ENCODE measurements at places on chromosomes 6 and 20.

- no peak overlapping the region for H3K27ac ChIP-seq
- no peak for DNase-seq
- H3K4me3 ChIP-seq, result no peak overlapping the region
- H3K4me1 ChIP-seq, result no peaks in the 10 kb centered on the region
- H3K36me3 ChIP-seq, result no peaks in the 10 kb centered on the region
- no peaks in the 10 kb centered on the region for H3K27me3 ChIP-seq
These were observed 153.7 kb upstream of the OLIG3 start for GRCh38 chr6:137647762-137648447.

DNA sequence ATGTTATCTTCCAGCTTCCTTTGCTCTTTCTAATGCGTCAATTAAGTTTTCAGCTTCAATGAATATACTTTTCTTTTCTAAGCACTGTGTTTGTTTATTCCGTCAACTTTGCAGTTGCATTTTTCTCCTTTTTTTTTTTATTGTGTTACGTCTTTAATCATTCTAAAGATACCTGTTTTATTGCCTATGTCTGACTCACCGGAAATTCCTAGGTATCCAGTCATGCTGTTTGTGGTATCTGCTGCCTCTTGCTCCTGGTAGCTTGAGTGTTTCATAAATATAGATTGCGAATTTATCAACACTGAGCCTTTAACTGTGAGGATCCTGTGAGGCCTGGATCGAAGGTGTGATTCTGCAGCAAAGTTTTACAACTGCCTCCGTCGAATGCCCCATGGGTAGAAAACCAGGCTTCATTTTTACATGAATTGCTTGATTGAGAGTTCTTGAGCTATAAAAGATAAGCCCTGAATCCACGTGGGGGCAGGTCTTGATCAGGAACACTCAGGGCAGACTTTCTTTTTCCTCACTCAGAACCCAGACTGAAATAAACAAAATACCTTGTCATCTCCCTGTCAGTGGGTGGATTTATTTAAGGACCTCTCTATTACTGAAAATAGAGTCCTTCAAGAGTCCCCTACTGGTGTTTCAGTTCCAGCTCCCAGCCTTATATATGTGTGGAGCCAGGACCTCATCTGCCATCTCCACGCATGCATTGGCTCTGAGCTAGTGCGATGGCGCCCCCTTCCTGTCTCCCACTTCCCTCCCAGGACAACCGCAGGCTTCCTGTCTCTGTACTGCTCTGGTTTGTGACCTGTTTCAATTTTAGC lies 60.1 kb upstream of the LRRC1 start:
- no peak overlapping the region for H3K4me3 ChIP-seq
- no peaks in the 10 kb centered on the region for H3K4me1 ChIP-seq
- no peaks in the 10 kb centered on the region for H3K27me3 ChIP-seq
- peak; percentile 79 for DNase-seq

- H3K27ac ChIP-seq, result no peak overlapping the region
- DNase-seq, result no peak
- H3K36me3 ChIP-seq, result no peaks in the 10 kb centered on the region
- H3K4me3 ChIP-seq, result peak overlapping the region; percentile 96
These were observed 1.0 kb downstream of the JARID2 start for GRCh38 chr6:15246666-15247499.

DNA sequence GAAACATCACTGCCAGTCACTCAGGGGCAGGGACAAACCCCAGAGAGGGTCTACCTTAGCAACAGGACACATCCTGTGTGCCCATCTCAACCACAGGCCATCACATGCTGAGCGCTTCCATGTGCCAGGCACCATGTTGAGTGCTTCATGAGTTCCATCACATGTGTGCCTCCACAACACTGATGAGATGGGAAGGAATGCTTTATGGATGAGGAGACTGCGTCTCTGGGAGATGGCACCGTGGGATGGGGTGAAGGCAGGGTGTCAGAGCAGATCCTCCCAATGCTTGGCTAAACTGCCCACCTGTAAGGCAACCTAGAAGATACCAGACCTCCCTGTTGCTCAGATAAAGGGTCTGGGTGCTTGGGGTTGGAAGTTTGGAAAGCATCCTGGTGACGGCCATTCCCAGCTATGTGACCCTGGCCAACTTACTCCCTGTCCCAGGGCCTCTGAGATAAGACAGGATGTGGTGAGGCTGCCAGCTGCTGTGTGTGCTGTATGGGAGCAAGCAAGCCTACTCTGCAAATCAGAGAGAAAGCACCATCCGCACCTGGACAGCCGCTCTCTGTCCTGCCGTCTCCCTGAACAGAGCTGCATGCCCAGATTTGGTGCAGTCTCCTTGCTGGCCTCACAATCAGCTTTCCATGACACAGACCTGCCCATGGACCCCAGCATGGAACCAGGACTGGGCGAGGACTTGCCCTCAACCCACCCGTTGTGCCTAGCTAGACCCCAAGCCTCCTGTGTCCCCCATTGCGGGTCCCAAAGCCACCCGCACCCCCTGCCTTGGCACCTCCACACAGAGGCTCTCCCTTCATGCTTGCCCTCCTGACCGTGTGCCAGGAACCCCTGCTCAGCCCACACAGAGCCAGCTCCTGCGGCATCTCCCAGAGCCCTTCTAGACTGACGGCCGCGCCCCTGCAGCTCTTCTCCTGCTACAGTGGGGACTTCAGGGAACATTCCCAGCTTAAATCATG lies 143.7 kb downstream of the SYNDIG1 start:
- H3K36me3 ChIP-seq, result no peaks in the 10 kb centered on the region
- H3K27ac ChIP-seq, result no peak overlapping the region
- H3K27me3 ChIP-seq, result no peaks in the 10 kb centered on the region
- H3K4me3 ChIP-seq, result no peak overlapping the region

DNA sequence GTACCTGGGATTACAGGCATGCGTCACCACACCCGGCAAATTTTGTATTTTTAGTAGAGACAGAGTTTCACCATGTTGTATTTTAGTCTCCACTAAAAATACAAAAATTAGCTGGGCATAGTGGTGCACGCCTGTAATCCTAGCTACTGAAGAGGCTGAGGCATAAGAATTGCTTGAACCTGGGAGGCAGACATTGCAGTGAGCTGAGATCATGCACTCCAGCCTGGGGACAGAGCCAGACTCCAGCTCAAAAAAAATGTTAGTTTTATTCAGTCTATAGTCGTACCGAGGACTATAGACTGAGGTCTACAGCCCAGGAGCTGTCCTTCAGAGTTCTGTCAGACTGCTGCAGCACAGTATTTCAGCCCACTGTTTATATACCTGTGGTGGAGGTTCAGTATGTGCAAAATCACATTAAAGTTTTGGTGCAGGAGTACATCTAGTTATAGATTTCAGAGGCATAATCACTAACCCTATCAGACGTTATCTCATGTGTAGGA lies 3.6 kb upstream of the CASP8AP2 start:
- peak; percentile 37 for DNase-seq
- no peaks in the 10 kb centered on the region for H3K36me3 ChIP-seq
- no peak overlapping the region for H3K27ac ChIP-seq
- H3K4me3 ChIP-seq, result no peak overlapping the region
- H3K27me3 ChIP-seq, result no peaks in the 10 kb centered on the region

GRCh38 chr6:17022604-17023003 lies 79.2 kb upstream of the STMND1 start:
- H3K27ac ChIP-seq, result no peak overlapping the region
- no peak overlapping the region for H3K4me3 ChIP-seq
- H3K4me1 ChIP-seq, result no peaks in the 10 kb centered on the region
- no peak for DNase-seq

DNA sequence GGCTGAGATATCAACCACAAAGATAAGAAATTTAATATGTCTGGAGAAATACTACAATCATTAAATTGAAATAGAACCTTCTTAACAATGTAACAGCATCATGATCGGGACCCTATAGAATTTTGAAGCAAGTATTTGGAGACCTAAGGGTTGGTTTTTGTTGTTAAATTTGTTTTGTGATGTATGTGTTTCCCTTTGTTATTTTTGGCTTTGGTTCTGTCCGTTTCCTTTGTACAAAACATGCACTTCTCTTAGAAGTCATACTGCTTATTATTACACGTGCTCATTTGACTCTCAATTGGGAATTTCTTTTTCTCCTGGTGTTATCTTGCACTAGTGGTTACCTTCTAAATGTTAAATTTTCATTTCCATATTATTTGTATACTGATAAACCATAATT lies 4.0 kb upstream of the PLN start:
- no peaks in the 10 kb centered on the region for H3K4me1 ChIP-seq
- no peaks in the 10 kb centered on the region for H3K27me3 ChIP-seq
- no peak overlapping the region for H3K4me3 ChIP-seq
- no peak for DNase-seq

GRCh38 chr6:167394820-167395219 lies 69.9 kb downstream of the TTLL2 start:
- H3K27me3 ChIP-seq, result no peaks in the 10 kb centered on the region
- H3K27ac ChIP-seq, result no peak overlapping the region
- no peaks in the 10 kb centered on the region for H3K4me1 ChIP-seq
- H3K36me3 ChIP-seq, result no peaks in the 10 kb centered on the region

DNA sequence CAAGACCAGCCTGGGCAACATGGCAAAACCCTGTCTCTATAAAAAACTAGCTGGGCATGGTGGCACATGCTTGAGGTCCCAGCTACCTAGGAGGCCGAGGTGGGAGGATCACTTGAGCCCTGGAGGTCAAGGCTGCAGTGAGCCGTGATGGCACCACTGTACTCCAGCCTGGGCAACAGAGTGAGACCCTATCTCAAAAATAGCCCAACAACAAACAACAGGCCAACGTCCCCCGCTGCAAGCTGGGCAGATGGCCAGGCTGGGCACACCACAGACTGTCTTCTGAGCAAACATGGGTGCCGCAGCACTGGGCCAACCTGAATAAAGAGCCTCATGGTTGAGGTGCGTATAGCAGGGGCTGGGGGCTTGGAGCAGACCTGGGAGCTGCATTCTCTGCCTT lies 46.6 kb upstream of the SRF start:
- no peaks in the 10 kb centered on the region for H3K27me3 ChIP-seq
- H3K4me3 ChIP-seq, result no peak overlapping the region
- peaks cover 7% of the 10 kb centered on the region for H3K4me1 ChIP-seq
- H3K36me3 ChIP-seq, result no peaks in the 10 kb centered on the region

DNA sequence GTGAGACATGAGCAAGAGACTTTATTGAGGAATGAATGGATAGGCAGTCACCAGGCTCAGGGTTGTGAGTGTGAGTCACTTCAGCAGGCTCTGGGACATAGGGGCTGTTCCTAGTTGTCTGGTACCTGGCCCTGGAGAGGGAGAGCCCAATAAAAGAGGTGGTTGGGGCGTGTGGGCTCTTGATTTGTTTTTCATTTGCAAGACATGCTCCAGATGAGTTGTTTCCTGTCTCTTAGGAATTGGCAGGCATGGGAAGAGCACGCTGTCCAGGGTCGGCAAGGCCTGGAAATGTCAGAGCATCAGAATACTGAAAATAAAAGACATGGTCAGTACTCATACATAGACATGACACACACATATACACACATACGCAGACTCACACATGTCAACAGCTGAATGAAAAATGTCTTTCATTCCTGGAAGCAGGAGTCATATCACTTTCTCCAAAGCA lies 166.3 kb upstream of the SULF2 start:
- no peak overlapping the region for H3K27ac ChIP-seq
- DNase-seq, result no peak
- no peak overlapping the region for H3K4me3 ChIP-seq
- H3K27me3 ChIP-seq, result no peaks in the 10 kb centered on the region

DNA sequence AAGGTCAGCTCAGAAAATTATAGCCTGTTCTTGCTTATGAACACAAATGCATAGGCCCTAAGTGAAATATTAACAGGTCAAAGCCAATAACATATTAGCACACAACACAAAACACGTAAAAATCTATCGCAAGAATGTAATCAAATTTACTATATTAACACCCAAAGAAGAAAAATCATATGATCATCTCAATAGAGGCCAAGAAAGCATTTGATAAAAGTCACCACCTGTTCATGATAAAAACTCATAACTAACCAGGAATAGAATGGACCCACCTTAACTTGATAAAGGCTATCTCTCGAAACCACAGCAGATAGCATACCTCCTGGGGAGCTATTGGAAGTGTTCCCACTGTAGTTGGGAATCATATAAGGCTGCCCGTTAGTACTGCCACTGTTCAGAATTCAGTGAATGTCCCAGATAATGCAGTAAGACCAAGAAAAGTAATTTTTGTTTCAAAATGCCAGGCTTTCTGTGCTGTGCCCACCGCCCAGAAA lies 21.6 kb downstream of the POFUT1 start:
- no peaks in the 10 kb centered on the region for H3K4me1 ChIP-seq
- H3K36me3 ChIP-seq, result peaks cover 9% of the 10 kb centered on the region
- no peak overlapping the region for H3K27ac ChIP-seq
- DNase-seq, result no peak

GRCh38 chr6:102986086-102986485 lies 1592.6 kb downstream of the GRIK2 start:
- peaks cover 4% of the 10 kb centered on the region for H3K4me1 ChIP-seq
- no peaks in the 10 kb centered on the region for H3K36me3 ChIP-seq
- H3K27me3 ChIP-seq, result no peaks in the 10 kb centered on the region
- DNase-seq, result no peak
- H3K4me3 ChIP-seq, result no peak overlapping the region
- H3K27ac ChIP-seq, result no peak overlapping the region

- no peaks in the 10 kb centered on the region for H3K36me3 ChIP-seq
- no peaks in the 10 kb centered on the region for H3K4me1 ChIP-seq
These were observed 343.5 kb downstream of the RFPL4B start for GRCh38 chr6:112690497-112691202.

- DNase-seq, result no peak
- H3K36me3 ChIP-seq, result no peaks in the 10 kb centered on the region
- no peak overlapping the region for H3K27ac ChIP-seq
- no peaks in the 10 kb centered on the region for H3K4me1 ChIP-seq
- no peak overlapping the region for H3K4me3 ChIP-seq
These were observed 2.9 kb downstream of the SIRPB1 start for GRCh38 chr20:1616858-1617434.

DNA sequence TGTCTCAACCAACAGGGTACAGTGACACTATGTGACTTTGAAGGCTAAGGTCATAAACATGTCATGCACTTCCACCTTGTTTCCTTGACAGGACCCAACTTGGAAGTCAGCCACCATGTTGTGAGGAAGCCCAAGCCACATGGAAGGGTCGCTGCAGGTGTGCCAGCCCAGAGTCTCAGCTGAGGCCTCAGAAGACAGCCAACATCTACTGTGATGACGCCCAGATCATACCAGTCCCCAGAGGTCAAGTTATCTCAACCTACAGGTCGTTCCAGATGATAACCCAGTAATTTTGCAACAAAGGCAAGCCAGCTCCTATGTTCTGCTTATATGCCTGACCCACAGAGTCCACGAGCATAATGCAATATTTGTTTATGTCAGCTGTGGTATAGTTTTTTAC lies 376.0 kb upstream of the AGPAT4 start:
- H3K36me3 ChIP-seq, result no peaks in the 10 kb centered on the region
- no peak overlapping the region for H3K27ac ChIP-seq
- no peaks in the 10 kb centered on the region for H3K27me3 ChIP-seq

GRCh38 chr6:4176907-4177306 lies 41.5 kb upstream of the ECI2 start:
- DNase-seq, result no peak
- no peak overlapping the region for H3K4me3 ChIP-seq
- no peak overlapping the region for H3K27ac ChIP-seq
- H3K36me3 ChIP-seq, result no peaks in the 10 kb centered on the region
- peaks cover 3% of the 10 kb centered on the region for H3K4me1 ChIP-seq
- H3K27me3 ChIP-seq, result no peaks in the 10 kb centered on the region

Measured in mesendoderm (in vitro differentiated cells).